Stimulated activated CD8-positive, alpha-beta memory T cell treated with anti-CD3 and anti-CD28 coated beads, Interleukin-12 subunit alpha, Interleukin-12 subunit beta, amount 100 ng/mL, for 4 hours (primary cell): ENCODE measurements at places on chromosomes 4 and X.

- no peak for DNase-seq
Observed at GRCh38 chr4:126071346-126072333, 756.9 kb downstream of the FAT4 start.

- DNase-seq, result no peak
Observed at GRCh38 chr4:117634716-117635115, 399.6 kb upstream of the NDST3 start.

DNA sequence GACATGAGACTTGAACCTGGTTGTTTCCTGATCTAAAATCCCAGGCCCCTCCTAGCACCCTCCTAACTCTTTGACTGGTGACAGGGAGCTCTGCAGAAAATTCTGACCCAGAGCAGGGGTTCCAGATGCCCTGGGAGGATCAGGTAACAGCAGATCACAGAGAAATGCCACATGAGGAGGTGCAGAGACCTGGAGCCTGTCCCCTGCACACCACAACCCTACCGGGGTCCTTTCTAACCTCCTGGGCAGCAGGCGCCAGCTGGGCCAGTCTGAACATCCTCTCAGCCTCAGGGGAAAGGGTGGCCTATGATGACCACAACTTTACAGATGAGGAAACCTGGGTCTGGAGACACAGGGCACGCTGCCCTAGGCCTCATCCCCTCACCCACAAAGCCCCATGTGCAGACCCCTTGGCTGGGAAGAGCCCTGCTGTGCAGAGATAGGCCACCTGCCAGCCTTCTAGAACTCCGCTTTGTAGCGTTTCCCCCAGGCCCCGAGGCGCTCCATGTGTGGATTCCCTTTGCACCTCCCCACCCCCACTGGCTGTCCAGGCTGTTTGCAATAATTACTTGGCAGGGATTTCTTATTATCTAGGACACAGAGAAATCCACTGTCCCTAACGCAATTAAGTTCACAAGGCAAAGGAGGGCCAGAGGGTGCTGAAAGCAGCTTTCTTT lies 36.5 kb downstream of the WDR1 start:
- DNase-seq, result no peak

DNA sequence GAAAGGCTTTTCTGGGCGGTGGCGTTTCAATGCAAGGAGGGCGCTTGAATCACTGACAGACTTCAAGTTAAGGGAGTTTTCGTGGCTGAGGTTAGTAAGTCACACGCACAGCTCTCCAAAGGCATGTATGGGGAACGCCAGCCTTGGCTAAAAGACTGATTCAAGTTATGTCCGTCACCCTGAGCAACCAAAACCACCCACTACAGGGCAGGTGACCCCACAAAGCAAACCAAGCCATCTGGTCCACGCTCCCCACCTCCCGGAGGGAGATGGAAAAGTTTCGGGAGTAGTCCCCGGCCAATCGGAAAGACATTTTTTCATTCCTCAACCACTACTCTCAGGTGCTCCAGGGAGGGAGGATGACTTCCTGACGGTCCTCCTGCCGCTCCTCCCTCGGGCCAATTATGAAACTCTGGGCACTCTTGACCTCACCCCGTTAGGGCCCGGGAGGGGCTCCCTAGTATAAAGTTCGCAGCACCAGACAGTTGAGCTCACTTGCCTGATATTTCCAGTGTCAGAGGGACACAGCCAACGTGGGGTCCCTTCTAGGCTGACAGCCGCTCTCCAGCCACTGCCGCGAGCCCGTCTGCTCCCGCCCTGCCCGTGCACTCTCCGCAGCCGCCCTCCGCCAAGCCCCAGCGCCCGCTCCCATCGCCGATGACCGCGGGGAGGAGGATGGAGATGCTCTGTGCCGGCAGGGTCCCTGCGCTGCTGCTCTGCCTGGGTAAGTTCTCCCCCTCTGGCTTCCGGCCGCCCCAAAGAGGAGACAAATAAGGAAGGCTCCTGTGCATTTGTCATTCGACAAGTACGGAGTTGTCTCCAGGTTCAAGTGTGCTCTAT lies at the start of gene EREG:
Gene EREG (plus strand): TSS at position 494 of the 840 bp plus-strand sequence. CDS start 164 bp downstream, at position 658.
- no peak for DNase-seq

GRCh38 chr4:145381163-145381562 lies 100.5 kb upstream of the SMAD1 start:
- no peak for DNase-seq

DNA sequence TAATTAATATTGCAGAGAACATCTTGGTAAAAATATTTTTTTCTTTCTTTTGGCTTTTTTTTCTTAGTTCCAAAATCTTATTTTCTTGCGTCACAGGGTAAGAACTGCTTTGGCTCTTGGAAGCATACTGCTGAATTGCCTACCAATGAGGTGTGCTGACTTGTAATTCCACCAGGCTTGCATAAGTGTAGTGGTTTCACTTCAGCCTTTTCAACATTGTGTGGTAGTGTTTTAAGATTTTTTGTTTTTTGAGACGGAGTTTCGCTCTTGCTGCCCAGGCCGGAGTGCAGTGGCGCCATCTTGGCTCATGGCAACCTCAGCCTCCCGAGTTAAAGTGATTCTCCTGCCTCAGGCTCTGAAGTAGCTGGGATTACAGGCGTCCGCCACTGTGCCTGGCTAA lies 42.4 kb downstream of the N4BP2 start:
- no peak for DNase-seq

DNA sequence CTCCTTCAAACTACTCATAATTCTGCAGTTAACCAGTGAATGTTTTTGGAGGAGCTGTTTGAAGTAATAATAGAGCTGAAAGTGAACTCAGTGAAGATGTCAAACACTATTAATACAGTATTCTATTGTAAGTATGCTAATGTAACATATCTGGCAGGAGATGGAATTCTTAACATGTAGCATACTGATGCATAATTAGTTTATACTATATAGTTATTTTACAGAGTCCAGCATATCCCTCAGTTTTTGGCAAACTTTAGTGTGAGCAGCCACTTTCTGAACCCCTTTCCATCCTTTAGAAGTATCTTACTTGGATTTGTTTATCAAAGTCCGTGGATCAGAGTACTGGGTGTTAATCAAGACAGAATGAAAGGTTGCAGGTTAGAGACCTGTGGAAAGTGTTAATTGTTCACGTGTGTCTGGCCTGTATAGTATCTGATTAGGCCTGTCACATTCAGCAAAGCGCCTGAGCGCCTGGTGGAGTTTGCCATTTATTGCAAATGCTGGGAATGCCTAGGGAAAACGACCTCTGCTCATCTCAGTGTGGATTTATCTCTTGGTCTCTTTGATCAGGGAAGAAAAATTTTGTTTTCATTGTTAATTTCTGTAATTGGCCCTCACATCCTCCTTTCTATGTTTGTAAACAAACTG lies 251.7 kb upstream of the MAD2L1 start:
- no peak for DNase-seq

DNA sequence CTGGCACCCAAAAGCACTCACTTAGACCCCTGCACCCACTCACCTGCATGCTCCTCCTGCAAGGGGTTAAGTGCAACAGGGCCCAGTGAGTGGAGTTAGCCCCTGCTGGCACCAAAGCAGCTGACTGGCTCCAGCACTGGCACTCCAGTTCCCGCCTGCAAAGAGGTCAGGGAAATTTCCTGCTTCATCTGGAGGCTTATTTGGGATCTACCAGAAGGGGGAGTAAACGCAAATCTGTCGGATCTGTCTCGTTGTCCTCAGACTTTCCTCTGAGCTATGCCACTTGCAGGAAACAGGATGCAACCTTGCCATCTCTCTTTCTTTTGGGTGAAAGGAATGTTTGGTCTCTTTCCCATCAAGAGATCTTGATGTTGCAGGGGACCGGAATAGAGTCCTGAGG lies 435.6 kb downstream of the PCDH10 start:
- DNase-seq, result no peak

DNA sequence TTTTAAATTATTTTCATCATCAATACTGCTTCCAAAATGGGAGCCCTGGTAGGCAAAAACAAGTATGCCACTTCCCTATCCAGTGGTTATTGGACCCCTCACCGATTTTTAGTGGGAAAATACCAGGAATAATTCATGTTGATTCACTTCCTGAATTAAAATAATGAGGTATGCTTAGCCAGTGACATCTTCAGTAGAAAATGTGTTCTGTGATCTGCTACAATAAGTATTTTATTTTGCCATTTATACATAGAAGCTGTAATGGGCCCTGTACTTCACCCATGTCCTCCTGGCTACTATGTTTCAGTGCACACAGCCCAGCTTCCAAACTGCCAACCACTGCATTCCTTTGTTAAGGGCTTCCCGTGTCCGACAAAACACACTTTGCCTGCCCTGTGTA lies 41.0 kb upstream of the KLHL34 start:
- DNase-seq, result no peak

DNA sequence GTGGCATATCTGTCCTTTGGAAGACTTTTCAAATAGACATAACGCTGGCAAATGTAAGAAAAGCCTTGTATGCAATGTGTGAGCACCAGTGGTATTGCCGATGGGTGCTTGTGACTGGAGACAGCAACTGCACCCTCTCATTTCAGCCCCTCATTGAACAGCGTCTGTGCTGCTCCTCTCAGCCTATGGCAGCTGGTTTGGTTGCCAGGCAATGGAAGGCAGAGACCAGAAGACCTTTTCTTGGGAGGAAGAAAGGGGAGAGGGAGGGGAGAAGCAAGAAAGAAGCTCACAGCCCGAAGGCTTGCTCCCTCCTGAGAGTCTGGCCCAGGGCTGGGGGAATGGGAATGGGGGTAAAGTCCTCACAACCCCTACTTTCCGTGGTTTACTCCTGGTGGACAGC lies 20.2 kb downstream of the ZCCHC13 start:
- DNase-seq, result no peak

- no peak for DNase-seq
Observed at GRCh38 chrX:151724563-151725337, 8.9 kb downstream of the FATE1 start.

DNA sequence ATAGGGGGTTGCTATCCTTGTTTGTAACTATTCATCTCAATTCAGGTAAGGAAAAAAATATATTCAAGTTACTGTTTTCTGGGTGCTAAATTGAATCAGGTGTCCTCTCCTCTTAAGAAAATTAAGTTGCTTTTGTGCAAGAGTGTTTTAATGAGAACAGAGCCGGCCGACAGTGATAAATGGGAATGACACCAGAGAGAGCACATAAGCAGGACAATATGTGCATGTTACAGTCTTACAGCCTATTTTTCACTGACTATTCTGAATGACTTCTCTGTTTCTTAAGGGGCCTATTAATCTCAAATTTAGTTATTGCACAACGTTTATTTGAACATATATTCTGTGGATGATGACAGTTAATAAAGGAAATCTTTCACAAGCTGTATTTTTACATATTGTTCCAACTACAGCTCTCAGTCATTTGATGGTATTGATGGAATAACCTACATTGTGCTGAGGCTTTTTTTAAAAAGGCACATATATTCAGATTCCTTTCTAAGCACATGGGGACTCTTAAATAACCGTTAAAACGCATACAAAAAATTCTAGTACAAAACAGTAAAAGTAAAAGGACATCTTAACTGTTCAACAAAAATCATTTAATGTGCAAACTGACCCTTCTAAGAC lies 68.4 kb downstream of the SLC10A7 start:
- DNase-seq, result no peak

DNA sequence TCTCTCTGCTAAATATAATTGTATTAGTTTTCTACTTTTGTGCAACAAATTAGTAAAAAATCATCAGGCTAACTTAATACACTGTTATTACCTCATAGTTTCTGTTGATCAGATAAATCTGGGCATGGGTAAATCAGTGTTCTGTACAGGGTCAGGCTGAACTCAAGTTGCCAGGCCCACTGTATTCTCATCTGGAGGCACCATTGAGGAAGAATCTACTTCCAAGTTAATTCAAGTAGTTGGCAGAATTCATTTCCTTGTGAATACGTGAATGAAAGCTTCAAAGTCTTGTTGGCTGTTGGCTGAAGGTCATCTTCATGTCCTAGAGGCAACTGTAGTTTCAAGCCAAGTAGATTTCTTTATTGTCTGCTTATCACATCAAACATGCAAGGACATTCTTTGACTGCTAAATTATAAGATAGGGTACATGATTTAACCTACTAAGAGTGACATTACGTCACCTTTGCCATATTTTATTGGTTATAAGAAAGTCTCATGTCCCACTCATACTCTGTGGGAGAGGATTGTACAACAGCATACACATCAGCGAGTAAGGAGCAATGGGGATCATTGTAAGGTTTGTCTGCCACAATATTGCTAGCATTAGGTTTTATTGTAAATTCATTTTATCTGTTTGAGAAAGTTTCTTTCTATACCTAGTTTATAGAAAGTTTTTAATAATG lies 1219.0 kb downstream of the ARAP2 start:
- DNase-seq, result no peak

DNA sequence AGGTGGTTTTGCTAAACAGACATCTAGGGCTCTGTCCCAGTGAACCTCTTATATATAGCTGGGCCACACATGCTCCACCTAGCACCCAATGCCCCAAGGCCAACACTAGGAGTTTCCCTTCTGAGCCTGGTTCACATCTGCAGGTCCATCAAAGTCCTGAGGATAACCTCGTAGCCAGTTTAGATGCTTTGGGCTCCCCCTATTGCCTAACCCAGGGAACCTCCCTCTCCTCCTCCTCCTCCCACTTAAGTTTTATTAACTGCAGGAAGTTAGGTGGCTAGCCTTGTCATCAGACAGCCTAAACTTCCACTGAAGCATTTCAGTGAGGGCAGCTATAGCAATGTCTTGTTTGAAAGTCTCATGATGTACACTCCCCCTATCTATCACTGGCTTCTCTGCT lies 88.0 kb downstream of the GUCY2F start:
- no peak for DNase-seq

GRCh38 chrX:46965125-46965758 lies 53.0 kb downstream of the JADE3 start:
- no peak for DNase-seq

DNA sequence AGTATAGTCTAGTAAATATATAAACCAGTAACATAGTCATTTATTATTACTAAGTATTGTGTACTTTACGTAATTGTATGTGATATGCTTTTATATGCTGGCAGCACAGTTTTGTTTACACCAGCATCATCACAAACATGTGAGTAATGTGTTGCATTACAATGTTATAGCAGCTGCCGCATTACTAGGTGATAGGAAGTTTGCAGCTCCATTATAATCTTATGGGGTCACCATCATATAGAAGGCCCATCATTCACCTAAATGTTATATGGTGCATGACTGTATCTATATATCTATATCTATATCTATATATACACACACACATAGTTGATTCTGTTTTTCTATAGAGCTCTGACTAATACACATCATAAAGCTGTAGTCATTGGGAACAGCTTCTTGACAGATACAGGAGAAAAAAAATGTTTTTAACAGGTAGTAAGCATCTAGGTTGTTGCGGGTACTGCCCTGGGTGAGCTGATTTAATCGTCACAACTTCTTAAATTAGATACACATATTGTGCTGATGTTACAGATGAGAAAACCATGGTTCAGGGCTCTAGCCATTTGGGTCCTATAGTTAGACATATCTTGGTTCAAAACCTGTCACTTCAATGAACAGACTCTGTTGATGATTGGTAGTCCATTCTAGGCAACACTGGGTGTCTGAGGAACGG lies 77.9 kb downstream of the CLNK start:
- no peak for DNase-seq

DNA sequence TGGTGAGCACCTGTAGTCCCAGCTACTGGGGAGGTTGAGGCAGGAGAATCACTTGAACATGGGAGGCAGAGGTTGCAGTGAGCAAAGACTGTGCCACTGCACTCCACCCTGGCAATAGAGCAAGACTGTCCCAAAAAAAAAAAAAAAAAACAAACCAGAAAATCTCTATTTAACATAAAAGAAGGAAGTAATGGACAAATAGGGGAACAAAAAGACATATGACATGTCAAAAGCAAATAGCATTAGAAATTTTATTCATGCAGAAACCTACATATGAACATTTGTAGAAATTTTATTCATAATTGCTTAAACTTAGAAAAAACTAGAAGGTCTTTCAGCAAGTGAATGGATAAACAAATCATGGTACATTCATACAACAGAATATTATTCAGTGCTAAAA lies 97.1 kb upstream of the SH3RF1 start:
- no peak for DNase-seq
